Lower leg skin (tissue), 4 donors: ENCODE measurements at places on chromosomes 1 and 21. TPM values are rescaled to one million over a fixed set of nuclear protein-coding genes. Genes with fewer than 3 reads are reported as not detected.

The CADM3 gene
- 7.2 TPM for total RNA-seq

The FLG2 gene
- total RNA-seq = 3,608 TPM

The IVL gene
- total RNA-seq = 164 TPM

The TGFBR3 gene
- 79.4 TPM for total RNA-seq

The ZNF683 gene
- not detected for total RNA-seq

The MMEL1 gene
- total RNA-seq = 3.5 TPM

The WDR3 gene
- 20.2 TPM for total RNA-seq

The SZT2 gene
- total RNA-seq = 34.9 TPM

GRCh38 chr1:229023651-229024300, 247.1 kb upstream of the RAB4A start:
- DNase-seq = no peak

DNA sequence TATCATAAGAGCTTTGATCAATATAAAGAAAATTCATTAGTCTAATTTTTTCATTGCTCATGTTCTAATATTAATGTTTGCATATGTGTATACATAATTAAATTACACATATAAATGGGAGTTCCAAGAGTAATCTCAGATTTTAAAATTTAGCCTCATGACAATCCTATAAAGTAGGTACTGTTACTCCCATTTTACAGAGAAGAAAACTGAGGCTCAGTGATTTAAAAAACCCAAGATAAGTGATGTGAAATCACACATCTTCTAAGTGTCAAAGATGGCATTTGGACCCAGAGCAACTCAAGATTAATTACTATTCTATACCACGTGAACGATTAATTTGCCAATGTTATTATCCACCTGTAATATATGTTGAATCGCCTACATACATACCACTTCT, 122.3 kb downstream of the TM2D1 start:
- no peak for DNase-seq

- DNase-seq = no peak
Measured at GRCh38 chr1:56453417-56454078, 125.8 kb downstream of the PLPP3 start.

DNA sequence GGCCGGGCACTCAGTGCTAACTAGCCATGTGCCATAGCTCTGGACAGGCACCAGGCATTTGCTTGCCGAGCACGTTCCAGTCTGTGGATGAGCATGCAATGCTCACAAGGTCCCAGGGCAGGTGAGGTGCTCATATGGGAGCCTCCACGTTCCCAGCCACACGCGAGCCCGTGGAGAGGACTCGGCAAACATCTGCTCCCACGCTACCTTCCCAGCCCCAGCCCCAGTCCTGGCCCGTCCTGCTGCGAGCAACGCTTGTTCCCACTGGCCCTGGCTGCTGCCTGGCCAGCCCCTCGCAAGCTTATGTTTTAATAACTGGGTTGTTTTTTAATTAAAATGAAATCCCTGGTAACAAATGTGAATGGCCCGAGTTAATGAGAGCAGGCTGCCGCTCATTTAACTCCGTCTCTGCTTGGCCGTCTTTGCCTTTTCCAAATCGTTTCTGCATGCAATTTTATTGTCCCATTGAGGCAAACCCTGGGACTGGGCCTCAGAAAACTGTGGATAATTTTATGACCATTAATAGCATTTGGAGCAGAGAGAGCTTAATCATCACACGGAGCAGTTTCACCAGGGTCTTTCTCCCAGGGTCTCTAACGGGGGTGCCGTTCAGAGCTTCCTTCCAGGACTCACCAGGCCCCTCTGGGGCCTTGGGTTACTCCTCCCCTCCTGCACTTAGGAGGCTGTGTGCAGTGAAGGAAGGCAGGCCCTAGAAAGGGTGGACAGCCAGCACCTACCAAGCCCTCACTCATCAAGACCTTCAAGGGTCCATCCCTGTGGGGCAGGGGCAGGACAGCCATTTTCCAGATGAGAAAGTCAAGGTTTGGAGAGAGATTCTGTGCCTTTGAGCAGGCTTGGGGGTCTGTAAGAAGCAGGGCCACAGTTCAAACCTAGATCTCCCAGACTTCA, 136.8 kb downstream of the GLIS1 start:
- DNase-seq = no peak

DNA sequence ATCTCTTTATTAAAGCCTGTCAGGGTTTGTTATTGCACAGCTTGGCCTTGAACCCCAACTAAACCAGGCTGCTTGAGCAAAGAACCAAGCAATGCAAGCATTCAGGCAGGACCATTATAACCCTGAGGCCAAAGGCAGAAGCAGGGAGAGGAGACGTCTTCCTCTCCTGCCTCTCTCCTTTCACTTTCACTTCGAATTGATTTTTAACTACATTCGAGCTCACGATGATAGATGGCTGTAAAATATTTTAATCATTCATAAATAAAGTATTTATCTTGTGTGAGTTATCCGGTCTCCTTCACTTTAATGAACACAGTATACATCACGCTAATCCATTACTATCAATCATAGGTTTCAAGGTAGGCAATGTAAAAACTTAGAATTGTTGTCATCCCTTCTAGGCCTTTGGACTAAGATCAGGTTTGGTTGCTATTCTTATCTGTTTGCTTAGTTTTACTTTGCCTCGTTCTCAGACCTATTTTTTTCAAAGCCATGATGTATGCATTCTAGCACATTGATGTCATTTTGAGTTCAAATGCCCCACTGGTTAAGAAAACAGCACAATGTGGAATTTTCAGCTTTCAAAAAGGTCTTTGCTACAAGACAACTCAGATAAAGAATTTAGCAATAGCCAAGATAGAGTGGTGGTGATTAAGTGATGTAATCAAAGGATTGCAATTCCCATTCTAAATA, 480.2 kb upstream of the RUNX1 start:
- DNase-seq = no peak

GRCh38 chr21:31299291-31300147, 44.5 kb downstream of the TIAM1 start:
- DNase-seq = no peak

DNA sequence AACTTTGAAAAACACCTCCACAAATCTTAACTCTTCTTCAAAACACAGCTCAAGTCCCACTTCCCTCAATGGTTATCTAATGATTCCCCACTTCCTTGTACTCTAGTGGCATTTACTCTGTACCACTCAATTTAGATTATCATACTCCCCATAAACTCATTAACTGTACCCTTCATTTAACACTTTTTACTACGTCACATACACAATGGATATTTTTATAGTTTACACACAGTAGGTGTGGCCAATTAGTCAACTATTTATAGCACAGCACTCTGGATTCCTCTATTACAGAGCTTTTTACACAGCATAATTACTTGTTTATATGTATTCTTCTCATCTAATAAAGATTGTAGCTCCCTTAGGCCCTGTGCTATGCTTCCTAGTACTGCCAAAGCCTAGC, 62.1 kb downstream of the FOXJ3 start:
- DNase-seq = no peak

GRCh38 chr1:33723251-33723650, 140.6 kb upstream of the HMGB4 start:
- DNase-seq = no peak

GRCh38 chr1:154478639-154479038, 23.4 kb upstream of the TDRD10 start:
- DNase-seq = no peak

- DNase-seq = no peak
Measured at GRCh38 chr1:150765296-150765976, at the start of gene CTSS. Gene CTSS, minus strand, starts transcription at chr1:150765778. Its CDS starts 1,015 bp downstream, at chr1:150764763.

- no peak for DNase-seq
Measured at GRCh38 chr1:8883491-8883890, 5.0 kb upstream of the ENO1 start.

- DNase-seq = no peak
Measured at GRCh38 chr1:118937413-118938072, 50.6 kb downstream of the TBX15 start.

- no peak for DNase-seq
Measured at GRCh38 chr1:171290621-171291020, 23.4 kb upstream of the FMO4 start.

DNA sequence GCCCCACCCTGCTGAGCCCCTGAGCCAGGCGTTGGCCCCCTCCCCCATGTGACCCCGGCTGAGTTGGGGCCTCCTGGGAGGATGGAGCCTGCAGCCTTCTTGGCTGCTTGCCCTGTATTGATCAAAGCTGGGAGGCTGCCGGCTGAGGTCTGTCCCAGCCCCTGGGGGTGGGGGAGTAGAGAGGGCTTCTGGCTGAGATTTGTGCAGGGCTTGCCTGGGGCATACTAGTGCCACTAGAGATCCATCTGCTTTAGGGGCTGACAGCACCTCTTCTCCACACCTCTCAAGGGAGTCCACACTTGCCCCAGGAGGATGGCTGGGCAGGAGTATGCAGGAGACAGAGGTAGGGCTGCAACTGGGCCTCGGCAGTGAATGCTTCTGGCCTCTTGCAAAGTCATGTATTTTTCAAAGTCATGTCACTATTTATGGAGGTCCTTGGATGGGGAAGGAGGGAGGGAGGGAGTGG, 53.6 kb upstream of the SSBP3 start:
- no peak for DNase-seq
